Mesendoderm (in vitro differentiated cells): ENCODE measurements at places on chromosomes 5 and 9.

DNA sequence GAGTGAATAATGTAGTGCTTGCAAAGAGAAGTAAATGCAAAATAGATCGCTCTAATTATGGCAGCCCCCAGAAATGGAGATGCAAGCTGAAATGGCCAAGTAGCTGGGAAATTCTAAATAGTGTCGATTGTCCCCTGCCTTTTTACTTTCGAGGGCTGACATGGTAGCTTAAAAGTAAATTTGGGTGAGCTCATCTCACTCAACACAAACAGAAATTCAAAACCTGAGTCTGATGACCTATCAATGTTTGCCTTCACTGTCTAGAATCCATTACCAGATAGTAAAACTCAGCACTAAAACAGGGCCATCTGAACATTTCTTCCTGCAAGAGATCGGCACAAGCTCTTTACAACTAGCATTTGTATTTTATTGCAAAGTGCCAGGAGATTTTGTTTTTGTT lies 7.0 kb upstream of the LHX2 start:
- no peak for DNase-seq

GRCh38 chr5:150641006-150641570 lies 628 bp downstream of the SYNPO start:
- DNase-seq = no peak

- DNase-seq = peak; percentile 34
Measured at GRCh38 chr5:66744040-66744439, 147.8 kb downstream of the MAST4 start.

- no peak for DNase-seq
Measured at GRCh38 chr9:38415856-38416255, 8.4 kb downstream of the IGFBPL1 start.

DNA sequence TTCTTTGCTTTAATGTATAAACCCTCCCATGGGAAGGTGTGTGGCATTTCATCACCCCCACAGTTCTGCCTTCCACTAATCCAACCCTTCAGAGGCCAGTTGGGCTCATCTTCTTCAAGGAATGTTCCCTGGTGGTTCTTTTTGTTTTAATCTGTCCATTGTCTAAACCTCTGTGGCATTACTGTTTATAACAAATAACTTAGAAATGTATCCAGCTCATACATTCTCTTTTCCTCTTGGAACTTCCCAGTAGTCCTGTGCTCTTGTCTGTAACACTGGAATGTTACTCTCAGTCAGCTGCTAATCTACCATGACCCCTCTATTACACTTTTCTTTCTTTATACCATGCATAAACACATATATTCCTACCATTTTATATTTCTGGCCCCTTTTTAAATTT lies 213.5 kb upstream of the TARS1 start:
- no peak for DNase-seq

GRCh38 chr9:111610845-111611244 lies 11.4 kb upstream of the PTGR1 start:
- DNase-seq = no peak

DNA sequence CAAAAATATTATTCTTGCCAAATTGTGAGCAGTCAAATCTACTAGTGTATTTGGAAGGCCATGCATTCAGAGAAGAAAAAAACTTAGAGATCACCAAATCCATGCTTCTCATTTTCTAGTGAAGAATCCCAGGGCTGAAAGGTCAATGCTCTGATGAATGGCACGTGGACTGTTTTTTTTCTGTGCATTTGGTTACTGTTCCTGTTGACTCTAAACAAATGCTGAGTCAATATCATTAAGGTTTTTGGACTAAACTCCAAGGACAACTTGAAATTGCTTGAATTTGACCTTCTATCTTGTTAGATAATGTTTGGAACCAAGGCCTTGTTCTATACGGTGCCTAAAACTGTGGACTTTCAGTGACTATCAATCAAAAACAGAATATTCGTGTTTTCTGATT lies 142.2 kb downstream of the OSTF1 start:
- no peak for DNase-seq

GRCh38 chr9:97793067-97793466 lies 60.0 kb upstream of the FOXE1 start:
- peak; percentile 66 for DNase-seq

DNA sequence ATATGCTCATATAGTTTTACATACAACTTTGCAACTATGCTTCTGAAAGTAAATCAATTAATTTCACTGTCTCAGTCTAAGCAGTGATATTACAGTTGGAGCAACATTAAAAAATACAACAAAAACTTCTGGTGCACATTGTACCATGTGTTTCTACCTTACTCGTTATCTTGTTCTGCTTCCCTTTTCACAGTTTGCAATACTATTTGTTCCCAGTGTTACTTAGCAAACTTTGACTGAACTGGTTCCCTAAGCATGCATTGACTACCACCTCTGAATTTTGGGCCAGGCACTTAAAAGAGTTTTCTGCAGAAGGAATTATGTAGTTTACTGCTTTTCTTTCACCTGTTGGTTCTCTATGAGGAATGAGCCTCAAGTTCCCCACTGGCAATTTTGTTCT lies 152.7 kb downstream of the SEC61B start:
- no peak for DNase-seq

DNA sequence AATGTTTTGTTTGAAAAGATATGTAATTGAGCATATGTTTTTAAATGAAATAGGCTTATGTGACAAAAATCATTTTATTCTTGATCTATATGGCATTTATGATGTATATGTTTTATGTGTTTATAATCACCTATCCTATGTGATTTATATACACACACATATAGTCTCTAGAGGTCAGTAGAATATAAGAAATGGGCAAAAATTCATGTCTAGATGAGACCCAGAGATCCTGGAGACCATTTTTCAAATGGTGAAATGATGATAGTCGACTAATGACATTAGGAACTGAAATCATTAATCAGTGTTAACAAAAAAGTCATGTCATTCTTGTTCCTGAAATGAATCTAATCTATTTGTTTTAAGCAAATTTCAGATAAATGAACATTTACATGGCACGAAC lies 709.2 kb upstream of the WWC1 start:
- no peak for DNase-seq

DNA sequence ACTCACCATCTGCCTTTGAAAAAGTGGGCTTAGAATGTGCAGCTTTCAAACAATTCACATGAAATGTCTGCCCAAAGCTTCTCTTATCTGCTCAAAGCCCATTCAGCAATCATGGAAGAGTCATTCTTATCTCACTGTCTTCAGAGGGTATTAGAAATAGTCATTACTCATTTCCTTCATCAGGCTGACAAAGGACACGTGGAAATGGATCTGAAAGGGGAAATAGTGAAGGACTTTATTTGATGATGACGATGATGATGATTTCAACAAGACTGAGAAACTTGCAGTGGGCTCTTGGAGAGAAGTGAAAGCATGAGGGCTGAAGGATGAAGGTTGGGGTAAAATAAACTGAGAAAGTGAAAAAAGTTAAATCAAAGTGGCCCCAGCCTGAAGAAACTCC lies 194.3 kb downstream of the SMARCA2 start:
- DNase-seq = no peak

DNA sequence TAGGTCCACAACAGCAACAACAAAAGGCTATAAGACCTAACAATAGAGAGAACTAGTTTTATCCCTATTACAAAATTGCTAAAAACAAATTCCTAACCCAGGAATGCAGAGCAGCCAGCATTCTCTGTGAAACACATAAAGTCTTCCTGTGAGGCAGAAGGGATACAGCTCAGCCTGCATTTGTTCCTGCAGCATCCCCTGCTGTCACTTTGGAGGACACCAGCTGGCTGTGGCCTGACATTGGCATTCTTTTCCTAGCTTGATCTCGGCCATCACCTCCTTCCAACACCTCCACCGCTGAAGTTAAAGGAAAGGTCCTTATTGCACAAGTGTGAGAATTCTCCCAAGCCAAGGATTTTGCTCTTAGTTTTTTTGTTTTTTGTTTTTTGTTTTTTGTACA lies 186.1 kb downstream of the SNCAIP start:
- DNase-seq = peak; percentile 87

- no peak for DNase-seq
Measured at GRCh38 chr5:127486471-127486870, 31.0 kb upstream of the PRRC1 start.

DNA sequence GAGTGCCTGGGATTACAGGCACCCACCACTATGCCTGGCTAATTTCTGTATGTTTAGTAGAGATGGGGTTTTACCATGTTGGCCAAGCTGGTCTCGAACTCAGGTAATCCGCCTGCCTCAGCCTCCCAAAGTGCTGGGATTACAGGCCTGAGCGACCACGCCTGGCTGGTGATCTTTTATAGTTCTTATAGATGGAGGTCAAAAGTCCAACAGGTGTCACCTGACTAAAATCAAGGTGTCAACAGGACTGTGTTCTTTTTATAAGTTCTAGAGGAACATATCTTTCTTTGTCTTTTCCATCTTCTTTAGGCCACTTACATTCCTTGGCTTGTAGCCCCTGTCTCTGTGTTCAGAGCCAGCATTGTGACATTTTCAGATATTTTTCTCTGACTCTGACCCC lies 155.5 kb upstream of the SLC12A2 start:
- DNase-seq = no peak
